ENCODE measurements at places on chromosomes 1 and 21.

- DNase-seq: no peak
Observed at GRCh38 chr1:187051618-187052232, 223.0 kb downstream of the PLA2G4A start.

- no peak for DNase-seq
Observed at GRCh38 chr1:217647791-217648190, 16.6 kb downstream of the SPATA17 start.

DNA sequence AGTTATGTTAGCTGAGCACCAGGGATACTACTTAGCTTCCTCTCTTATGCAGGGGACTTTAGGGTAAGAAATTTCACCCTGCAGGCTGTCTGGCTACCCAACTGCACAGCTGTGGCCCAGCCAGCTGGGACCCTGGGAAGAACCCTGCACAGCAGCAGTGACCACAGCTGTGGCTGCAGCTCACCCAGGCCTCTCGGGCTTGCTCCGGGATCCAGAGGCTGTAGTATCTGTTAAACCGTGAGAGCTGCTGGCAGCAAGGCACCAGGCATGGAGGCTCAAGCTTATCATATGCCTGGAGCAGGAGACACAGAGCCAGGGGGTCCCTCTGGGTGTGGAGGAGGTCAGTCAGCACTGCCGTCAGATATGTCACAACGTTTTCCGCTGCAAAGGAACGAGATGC is 40.3 kb downstream of the URB1 start:
- no peak for DNase-seq

DNA sequence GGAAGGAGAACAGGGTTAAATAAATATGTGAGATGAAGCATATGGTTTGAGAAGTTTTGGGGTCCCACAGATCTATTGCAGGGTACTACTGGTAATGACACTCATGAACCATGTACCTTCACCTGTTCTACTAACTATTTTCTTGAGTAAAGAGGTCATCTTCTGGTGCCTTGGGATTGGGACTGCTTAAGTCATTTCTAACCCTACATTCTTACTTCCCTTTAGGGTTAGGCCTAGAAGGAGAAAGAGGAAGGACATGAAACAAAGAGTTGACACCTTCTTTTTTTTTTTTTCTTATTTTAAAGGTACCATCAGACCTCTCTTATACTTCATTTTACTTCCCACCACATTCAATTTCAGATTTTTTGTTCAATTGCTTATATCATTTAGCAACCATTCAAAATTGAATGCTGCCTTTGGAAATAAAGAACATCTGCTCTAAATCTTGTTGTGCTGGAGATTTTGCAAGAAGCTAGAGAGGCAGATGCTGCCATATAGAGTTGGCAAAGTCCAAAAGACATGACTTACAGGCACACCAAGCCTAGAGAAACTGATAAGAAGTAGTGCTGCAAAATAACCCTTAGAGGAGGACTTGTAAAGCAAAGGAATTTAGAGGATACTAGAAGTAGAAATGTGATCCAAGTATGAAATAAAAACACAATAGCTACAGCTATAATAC is 374.4 kb upstream of the ST6GALNAC5 start:
- no peak for DNase-seq

DNA sequence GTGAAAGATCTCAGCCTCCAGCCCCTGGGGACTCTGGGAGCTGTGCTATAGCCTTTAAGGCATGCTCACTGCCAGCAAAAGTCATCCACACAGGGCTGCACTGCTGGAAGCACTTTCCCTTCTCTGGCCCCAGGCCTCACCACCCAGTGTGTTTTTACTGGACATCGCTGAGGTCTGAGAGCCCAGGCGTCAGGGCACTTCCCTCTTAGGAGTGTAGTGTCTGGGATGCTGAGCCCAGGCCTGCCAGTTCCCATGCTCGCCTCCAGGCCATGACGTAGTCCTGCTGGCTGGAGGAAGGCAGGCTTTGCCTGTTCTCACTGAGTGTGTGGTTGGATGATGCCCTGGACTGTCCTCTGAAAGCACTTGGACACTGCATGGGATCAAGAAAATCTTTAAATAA is 101.2 kb downstream of the GDAP2 start:
- DNase-seq: no peak

DNA sequence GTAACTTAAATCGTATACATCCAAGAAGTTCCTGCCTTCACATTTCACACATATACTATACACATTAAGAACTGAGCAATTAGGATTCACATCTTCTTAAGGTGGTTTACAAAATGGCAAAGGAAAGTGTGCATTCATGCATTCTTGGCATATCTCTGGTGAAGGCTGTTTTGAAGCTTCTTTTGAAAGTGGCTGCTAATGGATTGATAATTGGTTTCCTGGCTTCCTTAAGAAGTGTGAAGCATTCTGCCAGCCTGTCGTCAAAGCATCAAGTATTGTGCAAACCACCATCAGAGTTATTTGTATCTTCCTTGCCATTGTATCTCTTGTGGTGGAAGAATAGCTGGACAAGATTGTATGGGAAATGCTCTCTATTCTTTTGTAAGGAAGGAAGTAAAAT is 95.1 kb upstream of the HMGB4 start:
- DNase-seq: no peak

DNA sequence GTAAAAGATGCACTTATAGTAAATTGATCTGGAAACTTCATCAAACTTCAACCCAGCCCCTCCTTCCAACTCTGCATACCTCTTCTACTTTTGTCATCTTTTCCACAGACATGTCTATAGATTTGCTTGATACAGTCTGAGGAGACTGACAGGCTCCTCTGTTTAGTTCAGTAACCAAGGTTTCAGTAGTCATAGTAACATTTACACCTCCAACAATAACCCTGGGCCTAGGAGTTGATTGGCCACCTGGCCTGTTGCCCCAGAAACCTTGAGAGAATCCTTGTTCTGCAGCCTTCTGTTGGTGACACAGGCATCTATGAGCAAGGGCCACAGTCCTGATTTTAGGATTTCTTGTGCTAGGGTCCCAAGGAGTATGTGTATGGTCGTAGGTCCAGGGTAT is at the start of gene CFAP141:
Gene CFAP141, minus strand, starts transcription at position 138 of the 400 bp plus-strand sequence. Its CDS starts 26 bp downstream, at position 112.
- no peak for DNase-seq

DNA sequence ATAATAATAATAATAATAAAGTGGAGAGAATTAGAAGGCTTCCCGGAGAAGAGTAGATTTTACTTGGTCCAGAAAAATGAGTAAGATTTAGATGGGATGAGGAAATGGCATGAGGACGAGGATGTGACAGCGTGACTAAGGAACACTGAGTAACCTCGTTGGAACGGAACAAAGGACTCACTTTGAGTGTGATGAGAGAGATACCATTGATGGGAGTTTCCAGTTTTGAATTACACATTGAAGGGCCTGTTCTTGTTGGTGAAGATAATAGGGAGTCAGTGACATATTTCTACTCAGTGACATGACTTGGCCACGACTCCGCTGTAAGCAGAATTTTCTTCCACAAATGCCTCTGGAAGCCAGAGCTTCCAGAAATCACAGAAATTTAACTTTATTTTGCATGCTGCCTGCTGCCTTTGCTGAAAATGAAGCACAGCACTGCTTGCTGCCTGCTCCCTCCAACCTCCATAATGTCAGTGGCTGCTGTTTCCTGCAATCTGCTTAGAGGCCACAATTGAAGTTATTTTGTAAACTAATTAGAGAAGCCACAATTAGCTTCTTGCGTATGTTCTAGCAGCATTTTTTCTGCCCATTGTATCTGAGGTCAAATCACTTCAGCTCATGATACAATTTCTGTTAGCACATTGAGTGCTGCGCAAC is 33.7 kb upstream of the FBXO28 start:
- DNase-seq: no peak

DNA sequence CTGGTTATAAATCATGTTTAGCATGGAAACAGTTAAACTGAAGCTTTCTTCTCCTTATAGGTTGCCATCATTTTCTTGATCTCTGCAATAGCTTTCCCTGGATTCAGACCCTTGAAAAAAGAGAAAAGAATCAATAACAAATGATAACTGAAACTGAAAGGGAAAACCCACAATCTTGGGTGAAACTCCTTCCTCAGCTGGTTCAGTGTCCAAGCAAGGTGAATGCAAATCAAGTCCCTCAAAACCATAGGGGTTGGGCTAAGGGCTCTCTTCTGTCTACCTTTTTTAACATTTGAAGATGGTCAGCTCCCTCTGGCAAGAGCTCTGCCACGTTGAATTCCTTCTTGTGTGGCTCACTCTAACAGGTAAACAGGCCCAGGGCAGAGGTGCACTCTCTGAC is 7.1 kb upstream of the ATP13A2 start:
- no peak for DNase-seq

- no peak for DNase-seq
Observed at GRCh38 chr1:230833511-230833910, 34.8 kb downstream of the C1orf198 start.

GRCh38 chr1:3072391-3073185 is 3.6 kb downstream of the PRDM16 start:
- no peak for DNase-seq

- DNase-seq: no peak
Observed at GRCh38 chr1:33319949-33320618, 814 bp downstream of the A3GALT2 start.

GRCh38 chr1:63739452-63739851 is 34.4 kb upstream of the ROR1 start:
- DNase-seq: no peak

- no peak for DNase-seq
Observed at GRCh38 chr1:172323686-172324085, 96.8 kb upstream of the C1orf105 start.

DNA sequence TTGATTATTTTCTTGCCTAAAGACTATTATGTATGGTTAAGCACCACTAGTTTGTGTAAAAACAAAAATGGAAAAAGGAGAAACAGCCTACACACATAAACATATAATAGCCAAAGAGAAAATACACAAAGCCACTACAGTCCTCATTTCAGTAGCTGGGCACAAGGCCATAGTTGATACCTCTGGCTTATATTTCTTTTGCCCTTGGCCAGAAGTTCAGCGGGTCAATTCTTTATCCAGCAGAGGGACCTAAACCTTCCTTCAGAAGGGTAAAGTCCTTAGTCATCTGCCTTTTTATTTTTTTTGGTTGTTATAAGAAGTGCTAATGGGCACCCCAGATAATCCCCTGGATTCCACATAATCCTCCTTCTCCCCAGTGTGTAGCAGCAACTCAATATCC is 134.1 kb downstream of the PIGK start:
- DNase-seq: no peak

- no peak for DNase-seq
Observed at GRCh38 chr1:172529304-172529703, 3.6 kb upstream of the SUCO start.

DNA sequence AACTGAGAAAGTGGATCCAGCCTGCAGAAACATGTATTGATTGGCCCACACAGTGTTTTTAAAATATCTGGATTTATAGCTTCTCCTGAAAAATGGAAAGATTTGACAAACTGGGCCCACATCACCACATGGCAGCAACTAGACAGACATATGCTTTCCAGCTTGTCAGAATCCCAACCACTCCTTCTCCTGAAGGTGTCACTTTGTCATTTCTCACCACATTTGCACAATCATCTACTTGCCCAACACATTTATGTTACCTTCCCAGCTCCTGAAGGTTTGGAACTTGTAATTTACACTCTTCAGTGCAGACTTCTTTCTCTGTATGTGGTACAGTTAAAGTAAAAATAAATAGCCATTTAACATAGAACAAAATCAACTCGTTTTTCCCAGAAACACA is 126.1 kb upstream of the KIAA1614 start:
- no peak for DNase-seq

DNA sequence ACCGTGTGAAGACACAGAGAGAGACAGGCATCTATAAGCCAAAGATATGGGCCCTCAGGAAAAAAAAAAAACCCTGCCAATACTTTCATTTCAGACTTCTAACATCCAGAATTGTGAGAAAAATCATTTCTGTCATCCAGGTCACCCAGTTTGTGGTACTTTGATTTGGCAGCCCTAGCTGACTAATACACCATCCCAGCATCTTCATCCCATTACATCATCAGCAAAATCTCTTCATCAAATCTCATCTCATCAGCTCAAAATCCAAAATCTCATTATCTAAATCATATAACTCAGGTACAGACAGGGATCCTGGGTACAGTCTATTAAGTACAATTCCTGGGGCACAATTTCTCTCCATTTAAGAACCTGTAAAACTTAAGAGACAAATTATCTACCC is 51.9 kb upstream of the GJA8 start:
- no peak for DNase-seq

- no peak for DNase-seq
Observed at GRCh38 chr1:175116210-175116798, 48.7 kb downstream of the TNN start.

GRCh38 chr1:242139986-242140385 is 141.1 kb upstream of the MAP1LC3C start:
- no peak for DNase-seq

- DNase-seq: no peak
Observed at GRCh38 chr1:235330918-235331285, 2.5 kb downstream of the GGPS1 start.

- DNase-seq: no peak
Observed at GRCh38 chr1:169072945-169073725, 33.4 kb upstream of the ATP1B1 start.

DNA sequence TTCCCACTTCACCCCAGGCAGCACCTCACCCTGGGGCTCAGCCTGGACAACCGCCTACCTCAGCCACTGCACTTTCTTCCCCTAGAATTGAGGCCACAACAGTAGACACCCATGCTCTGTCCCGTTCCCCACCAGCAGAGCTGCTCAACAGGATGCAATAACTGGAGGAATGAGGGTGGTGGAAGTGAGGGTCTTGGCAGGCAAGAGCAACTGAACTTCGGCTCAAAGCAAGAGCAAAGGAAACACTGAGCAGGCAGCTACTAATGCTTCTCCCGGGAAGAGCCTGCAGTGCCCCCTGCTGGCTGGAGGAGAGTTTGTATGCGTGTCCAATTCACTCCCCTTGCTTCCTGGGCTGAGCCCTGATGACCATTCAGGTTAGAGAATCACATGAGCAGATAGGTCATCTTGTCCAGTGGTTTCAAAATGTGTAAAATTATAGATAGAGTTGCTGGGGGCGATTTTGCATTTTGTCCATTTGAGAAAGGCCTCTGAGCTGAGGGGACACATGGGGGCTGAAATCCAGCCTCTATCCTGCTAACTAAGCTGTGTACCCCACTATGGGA is 13.9 kb downstream of the NT5C1A start:
- DNase-seq: no peak

GRCh38 chr1:36988321-36988720 is 46.0 kb downstream of the GRIK3 start:
- no peak for DNase-seq

DNA sequence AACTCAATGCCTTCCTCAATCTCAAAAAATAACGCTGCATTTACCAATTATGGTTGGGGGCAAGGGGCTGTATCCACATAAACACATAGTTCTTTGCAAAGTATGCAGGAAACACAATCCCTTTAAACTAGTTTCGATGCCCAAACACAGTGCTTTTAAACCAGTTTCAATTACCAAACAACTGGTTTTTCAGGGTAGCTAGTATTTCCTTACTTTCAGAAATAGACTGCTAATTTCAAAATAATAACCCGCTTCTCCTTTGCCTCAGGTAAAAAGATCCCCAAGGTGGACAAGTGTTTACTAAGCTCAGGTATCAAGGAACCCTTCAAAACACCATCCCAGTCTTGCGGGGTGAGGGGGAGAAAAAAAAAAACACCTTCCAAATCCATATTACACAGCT is 2.8 kb downstream of the SIPA1L2 start:
- DNase-seq: no peak

GRCh38 chr1:27403931-27404330 is 11.5 kb downstream of the GPR3 start:
- DNase-seq: no peak
